ENCODE measurements at places on chromosomes 11 and 22.

- DNase-seq, result no peak
Measured at GRCh38 chr11:12238420-12238819, 128.0 kb downstream of the MICAL2 start.

GRCh38 chr22:27489178-27489675 is 312.3 kb downstream of the MN1 start:
- DNase-seq, result no peak

DNA sequence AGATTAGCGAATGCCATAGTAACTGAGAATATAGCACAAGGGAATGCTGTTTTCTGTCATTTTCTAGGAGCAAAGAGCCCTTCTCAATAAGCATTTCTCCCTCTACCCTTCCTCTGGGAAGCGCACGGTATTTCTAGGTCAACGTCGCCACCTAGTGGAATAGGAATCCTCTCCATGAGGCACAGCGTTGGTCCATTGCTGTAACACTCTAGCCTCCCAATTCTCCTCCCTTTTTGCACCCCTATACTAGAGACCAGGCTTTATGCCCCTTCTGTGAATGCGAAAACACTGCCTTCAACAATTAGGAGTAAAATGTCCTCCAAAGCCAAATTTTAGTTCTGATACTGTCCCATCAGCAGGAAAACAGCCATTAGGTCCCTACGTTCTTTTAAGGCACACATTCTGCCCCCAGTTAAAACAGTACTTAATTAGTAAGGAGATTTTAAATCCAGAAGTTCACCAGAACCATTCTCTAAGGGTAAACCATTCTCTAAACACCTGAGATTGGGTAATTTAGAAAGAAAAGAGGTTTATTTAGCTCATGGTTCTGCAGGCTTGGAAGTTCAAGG is 12.8 kb upstream of the HYLS1 start:
- DNase-seq, result no peak

GRCh38 chr11:11580841-11581411 is 40.9 kb downstream of the GALNT18 start:
- no peak for DNase-seq

DNA sequence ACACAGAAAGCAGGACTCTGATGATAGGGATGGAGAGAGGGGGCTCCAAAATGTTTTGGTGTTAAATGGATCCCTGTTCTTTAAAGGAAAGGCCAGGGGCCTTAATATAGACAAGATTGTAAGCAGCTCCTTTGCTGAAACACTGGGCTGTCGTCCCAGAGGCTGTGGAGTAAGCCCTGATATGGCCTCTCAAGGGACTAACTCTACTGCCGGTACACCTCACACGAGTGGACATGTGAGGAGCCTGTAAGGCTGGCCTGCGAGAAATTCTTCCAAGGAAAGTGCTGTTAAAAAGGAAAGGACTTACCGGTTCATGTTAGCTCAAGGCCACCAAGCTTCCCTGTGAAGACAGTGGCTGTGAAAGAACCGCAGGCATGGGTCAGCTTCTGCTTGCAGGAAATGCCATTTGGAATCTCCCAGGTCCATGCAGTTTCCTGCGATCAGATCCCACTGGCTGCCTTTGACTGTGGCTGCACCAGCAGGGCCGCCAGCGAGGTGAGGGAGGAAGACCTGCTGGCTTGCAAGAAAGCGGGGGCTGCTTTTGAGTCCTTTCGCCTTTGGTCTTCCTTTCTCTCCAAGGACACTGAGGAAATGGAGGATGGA is 106.6 kb downstream of the PRR5L start:
- no peak for DNase-seq

GRCh38 chr11:34348919-34349318 is 8.9 kb downstream of the ABTB2 start:
- no peak for DNase-seq

GRCh38 chr11:95897731-95898130 is 26.2 kb downstream of the MTMR2 start:
- no peak for DNase-seq

GRCh38 chr22:45221201-45221600 is 19.5 kb downstream of the KIAA0930 start:
- DNase-seq, result no peak

DNA sequence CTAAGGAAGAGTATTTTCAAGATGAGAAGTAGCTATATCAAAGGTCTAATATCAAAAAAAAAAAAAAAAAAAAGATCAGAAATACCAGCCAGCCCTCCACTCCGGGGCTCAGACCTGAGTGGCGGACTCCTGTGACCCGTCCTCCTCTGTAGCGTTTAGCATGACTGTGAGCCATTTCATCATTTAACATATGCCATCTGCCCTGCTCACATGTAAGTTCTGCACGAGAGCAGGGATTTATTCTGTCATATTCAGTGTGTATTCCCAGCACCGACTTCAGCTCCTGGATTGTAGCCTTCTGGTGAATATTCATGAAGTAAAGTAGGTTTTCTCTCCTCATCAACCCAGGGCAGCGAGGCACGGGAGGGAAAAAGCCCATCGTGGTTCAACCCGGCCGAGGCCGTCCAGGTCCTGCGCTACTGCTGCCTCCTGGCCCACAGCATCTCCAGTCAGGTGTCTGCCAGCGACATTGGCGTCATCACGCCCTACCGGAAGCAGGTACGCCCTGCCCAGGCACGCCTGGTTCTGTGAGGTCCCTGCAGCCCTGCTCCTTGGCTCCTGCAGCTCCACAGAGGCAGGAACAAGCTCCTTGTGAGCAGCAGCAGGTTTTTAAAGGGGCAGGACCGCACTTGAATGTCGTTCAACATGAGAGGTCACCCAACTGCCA is 12.7 kb upstream of the PANX2 start:
- no peak for DNase-seq

- no peak for DNase-seq
Measured at GRCh38 chr22:27874185-27874584, 44.9 kb downstream of the PITPNB start.

- no peak for DNase-seq
Measured at GRCh38 chr11:74021998-74022397, 13.1 kb upstream of the UCP3 start.

- DNase-seq, result no peak
Measured at GRCh38 chr11:99814738-99815137, 794.0 kb downstream of the CNTN5 start.

DNA sequence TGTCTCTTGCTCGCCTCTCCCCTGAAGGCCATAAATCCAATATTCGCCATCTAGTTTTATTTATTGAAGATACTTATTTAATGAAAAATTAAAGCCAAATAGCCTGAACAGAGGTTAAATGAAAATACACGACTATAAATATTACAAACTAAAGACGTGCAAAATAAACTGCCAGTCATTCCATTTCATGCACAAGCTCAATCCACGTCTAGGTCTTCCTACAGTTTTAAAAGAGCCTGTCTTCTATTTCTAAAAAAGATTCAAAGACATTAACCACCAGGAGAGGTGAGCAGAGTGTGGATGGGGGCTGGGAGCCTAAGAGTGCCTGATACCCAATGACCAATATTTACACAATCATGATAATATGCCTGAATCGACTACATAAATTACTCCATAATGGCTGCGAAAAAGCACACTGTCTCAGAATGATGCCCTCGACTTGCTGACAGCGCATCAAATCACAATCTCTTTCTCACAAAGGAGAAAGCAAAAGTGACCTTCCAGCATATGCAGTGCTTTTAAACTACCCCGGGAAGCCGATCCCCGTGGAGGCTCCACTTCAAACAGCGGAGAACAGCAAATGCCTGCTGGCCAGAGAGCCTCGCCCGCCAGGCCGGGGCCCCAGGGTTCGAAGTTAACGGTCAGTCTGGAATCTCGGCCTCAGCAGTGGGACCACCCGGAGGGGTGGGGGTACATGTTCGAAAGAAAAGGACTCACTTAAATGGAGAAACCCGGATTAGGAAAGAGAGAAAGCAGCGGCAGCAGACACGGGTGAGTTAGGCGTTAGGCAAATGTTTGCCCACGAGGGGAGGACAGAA is 1.7 kb downstream of the FCHSD2 start:
- no peak for DNase-seq

- no peak for DNase-seq
Measured at GRCh38 chr22:19509191-19509590, 15.0 kb downstream of the CLDN5 start.

DNA sequence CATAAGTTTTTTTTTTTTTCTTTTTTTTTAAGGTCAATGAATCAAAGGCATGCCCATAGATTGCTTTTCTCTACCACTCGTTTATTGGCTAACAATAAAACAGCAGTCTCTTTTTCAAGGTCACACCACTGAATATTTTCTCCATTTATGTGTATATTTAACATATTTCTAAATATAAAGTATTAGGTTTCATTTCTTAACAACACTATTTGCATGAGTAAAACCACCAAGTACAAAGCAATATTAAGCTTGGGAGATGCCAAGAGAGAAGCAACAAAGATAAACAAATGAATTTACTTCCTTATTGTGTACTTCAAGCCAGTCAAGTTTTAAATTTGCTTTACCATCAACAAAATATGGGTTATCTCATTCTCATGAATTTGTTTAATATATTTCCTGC is 708.9 kb upstream of the CCDC179 start:
- no peak for DNase-seq

DNA sequence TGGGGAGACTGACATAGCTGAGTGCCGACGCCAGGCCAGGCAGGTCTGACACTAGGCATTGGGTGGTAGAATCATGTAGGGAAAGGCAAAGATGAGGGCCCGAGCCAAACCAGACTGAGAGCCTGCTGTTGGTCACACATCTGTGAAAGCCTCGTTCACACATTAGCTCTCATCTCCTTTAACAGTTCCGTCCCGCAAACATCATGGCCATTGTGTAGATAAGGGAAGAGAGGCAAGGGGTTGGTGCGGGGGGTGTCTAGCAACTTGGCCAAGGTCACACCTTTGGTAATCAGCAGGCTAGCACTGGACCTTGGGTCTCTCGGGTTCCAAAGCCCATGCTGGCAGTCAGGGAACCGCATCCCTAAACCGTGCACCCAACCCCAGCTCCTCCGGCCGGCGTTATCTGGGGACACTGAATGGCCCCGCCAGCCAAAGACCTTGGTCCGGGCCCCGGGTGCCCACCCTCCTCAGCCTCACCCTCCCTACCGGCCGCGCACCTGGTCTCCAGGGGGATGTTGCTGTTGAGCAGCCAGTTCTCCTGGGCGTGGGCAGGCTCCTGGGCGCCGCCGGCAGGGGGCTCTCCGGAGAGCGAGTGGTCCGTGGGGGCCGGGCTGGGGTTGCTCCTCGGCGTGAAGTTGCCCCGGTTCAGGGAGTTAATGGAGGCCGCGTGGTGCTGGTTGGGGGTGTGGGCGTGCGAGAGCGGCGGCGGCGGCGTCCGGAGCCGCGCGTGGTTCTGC is 328.3 kb upstream of the NARS2 start:
- no peak for DNase-seq

- DNase-seq, result no peak
Measured at GRCh38 chr11:75472081-75472732, 39.2 kb upstream of the KLHL35 start.

GRCh38 chr11:117145393-117145761 is 1.3 kb downstream of the PAFAH1B2 start:
- no peak for DNase-seq

- DNase-seq, result no peak
Measured at GRCh38 chr11:23755769-23756168, 741.1 kb upstream of the LUZP2 start.

DNA sequence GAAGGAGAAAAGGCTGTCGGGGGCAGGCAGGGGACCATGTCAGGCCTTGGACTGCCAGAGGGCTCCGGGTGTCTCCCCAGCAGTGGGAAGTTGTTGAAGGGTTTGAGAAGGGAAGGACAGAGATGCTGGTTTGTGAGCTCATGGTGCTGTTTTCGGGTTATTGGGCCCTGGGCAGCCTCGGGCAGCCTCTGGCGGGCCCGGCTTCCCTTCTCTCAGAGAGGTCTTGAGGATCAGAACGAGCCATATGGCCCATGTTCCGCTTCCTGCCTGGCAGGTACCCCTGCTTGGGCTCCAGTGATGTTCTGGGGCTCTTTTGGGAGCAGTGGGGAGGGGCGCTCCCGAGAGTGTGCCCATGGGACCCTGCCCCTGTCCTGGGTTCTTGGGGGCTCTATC is 9.8 kb downstream of the MYRF start:
- DNase-seq, result no peak

DNA sequence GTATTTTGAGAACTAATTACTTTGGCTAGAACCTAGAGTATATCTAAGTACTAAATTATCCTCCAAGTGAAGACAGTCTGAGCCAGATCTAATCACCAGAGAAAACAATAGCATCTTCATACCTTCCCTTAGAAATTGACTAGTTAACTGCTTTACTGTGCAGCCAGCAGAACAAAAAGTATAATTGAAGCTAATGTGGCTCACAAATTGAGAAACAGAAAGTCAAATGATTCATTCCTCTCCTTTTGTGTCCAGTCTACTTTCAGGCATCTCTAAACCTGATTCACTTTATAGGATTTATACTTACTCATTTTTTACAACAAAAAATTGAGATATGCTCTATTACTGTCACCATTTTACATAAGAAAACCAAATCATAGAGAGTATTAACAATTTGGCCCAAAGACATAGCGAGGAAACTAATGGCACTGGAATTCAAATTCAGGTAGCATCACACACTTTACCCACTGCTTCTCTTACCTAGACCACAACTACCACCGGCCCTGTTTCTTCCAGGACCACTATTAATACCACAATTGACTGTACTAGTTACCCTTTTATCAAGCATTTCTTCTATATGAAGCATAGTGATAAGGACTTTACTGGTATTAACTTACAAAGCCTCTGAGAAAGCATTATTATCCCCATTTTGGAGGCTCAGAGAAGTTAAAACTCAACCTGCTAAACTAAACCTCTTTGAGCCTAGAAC is 1402.6 kb upstream of the TENM4 start:
- no peak for DNase-seq

DNA sequence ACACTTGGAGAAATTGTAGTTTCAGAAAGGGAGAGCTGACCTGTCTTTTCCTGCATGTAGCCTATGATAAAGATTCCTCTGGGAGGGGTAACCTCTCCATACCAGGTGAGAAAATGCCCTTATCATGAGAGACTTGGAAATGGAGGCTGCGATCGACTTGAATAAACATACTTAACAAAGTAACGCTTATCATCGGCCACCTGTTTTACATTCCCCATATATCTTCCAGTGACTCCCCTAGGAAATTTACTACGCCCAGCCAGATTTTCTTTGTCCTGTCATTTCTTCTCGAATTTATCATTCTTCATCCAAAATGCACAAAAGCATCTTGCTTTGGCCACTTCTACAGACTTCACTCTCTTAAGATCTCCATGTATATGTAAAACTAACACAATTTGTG is 143.5 kb downstream of the CCDC81 start:
- DNase-seq, result no peak

DNA sequence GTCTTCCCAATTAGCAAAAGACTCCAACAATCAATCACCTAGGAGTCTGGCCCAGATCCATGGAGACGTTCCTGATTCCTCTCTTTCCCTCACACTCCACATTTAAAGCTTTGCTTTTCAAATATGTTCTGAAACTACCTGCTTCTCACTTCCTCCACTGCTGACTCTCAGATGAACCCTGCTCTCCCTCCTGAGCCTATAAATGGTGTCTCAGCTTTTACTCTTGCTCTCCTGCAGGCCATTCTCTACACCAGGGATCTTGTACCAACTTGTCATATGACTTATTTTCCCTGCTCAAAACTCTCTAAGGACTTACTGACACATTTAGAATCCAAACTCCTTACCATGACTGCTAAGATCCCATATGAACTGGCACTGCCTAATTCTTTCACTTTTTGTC is 138.4 kb upstream of the DDI1 start:
- no peak for DNase-seq

All from activated naive CD4-positive, alpha-beta T cell (primary cell).